ENCODE measurements at places on chromosomes 6 and 20.

DNA sequence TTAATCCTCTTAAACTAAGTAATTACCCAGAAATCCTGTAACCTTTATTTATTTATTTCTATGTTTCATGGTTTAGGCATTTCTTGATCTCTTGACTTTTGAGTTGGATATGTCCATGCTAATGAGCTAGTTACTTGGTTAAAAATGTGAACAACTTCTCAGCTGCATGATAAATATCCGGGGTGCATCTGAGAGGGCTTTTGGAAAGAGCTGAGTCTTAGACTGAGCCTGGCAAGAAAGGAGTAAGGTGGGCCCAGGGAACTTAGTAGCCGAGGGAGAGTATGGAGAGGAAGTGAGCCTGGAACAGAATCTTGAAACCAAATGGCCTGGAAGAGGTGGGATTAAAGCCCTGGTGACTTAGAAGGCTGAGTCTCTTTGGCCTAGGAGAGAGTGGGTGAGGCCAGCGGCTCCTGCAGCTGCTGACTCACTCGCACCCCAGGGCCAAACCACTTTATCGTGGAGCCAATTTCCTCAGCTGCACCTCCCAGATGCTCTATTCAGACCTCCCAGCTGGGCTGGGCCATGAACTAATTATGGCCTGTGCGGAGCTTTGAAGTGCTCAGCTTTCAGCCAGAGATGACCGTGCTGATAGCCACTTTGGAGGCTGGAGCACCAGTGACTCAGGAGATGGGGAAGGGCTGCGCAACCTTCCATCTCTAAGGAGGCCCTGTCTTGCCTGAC is 19.1 kb downstream of the TGM3 start:
- no peak for DNase-seq

DNA sequence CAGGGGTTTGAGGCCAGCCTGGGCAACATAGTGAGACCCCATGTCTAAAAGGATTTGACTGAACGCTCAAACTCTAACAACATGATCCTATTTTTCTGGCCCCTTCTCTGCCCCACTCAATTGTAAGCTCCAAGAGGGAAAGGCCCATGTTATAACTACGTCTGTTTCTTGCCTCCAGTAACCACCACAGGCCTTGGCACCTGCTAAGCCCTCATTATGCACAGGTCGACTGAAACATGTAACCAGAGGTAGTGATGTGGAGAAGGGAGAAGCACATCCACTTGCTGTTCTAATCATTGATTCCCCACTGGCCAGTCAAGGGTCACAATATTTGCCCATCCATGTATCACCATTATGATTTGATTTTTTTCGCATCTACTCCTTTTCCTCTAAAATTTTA is 475.5 kb downstream of the KIF16B start:
- no peak for DNase-seq

- DNase-seq = no peak
These were observed 7.9 kb upstream of the GMNN start for GRCh38 chr6:24766680-24767462.

DNA sequence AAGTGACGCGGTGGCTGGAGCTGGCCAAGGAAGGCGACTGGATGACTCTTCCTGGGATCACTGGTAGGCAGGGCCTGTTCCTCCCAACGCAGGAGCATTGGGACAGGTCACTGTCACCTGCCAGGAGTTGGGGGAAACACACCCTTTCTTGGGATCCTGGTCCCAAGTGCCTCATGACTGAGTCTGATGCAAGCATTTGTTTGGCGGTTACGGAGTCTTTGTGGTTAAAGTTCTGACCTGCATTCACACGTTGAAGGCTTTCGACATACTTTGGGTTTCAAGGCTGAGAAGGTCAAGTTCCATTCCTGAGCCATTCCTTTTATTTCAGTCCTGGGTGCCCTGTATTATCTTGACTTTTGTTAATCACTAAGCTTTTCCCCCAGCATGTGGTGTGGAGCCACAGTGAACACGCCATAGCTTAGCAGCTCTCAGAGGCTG is 6.0 kb downstream of the PNLDC1 start:
- DNase-seq = no peak

DNA sequence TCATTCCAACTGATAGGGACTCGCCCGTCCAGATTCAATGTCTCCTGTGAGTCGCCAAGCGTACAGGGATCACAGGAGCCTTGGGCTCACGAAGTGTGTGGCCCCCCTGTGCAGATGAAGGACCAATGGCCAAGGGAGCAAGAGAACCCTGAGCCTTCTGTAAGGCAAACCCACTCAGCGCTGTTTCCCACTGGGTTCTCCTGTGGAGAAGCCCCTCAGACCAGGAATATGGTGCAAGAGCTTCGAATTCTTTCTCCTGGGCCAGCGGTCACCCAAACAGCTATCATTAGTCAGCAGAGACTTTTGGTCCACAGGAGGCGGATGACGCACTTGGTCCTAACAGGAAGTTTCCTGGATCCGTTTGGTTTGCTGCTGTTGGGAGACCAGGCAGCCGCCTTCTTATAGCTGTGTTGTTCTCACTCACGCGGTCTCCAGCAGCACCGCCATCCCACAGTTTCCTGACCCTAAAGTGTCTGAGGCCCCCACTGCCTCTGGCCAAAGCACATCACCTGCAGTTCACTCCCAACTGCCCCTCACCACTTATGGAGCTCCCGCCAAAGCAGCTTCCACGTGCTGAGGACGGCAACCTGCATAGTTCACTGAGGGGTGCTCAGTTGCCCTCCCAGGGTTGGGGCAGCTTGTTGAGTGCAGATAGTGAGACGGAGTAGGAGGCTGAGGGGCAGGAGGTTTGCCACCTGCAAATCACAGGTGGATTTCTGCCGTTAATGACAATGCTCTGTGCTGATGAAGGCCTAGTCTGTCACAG is 268.6 kb downstream of the ERMARD start:
- no peak for DNase-seq

DNA sequence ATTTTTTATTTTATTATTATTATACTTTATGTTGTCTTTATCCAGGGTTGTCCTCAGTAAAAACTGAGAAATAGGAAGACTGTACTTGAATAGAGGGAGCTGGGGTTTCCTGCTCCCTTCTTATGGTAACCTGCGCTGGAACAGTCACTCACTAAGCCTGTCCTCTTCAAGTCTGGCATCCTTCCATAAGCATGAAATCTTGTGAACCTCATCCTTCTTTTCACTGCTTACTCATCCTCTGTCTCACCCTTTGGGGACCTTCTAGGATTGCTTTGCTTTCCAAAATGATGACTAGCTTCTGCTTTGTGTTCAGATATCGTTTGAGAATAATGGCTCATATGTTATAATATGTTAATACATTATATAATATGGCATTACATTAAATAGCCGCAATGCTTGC is 90.6 kb downstream of the C6orf118 start:
- DNase-seq = no peak

GRCh38 chr20:49210101-49210756 is 9.0 kb upstream of the DDX27 start:
- no peak for DNase-seq

DNA sequence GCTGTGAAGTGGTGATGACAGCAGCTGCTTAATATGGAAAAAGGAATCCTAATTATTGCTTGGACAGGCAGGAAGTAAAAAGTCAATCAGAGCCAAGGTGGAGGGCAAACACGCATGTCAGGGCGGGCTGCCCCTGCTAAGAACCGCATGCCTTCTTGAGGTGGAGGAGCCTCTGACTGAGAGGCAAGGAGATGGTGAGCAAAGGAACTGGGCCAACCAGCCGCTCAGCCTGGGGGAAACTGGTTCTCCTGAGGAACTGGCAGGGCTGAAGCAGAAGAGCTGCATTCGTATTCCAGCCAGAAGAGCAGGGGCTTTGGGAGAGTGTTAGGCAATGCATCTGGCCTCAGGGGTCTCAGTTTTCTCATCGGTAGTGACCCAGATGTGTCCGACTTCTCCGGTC is 13.1 kb upstream of the MLN start:
- no peak for DNase-seq

GRCh38 chr6:151452750-151453427 is 963 bp upstream of the RMND1 start:
- DNase-seq = no peak

DNA sequence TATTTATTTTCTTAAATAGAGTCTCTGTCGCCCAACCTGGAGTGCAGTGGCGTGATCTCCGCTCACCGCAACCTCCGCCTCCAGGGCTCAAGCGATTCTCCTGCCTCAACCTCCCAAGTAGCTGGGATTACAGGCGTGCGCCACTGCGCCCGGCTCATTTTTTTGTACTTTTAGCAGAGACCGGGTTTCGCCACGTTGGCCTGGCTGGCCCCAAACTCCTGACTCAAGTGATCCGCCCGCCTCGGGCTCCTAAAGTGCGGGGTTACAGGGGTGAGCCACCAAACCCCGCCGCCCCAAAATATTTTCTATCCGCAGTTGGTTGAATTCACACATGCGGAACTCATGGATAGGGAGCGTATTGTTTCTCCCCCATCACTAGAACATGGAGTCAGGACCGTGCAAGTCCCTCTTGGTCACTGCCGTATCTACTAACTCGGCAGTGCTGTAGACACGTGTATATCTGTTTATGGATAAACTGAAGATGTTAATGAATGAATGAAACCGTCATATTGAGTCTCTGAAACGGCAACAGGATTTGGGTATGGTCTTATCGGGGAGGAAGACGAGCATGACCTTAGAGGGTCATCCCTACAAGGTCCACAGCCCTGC is 904 bp downstream of the MKKS start:
- DNase-seq = no peak

- no peak for DNase-seq
These were observed 277.3 kb downstream of the CDH4 start for GRCh38 chr20:61529354-61529753.
